ENCODE measurements at places on chromosomes 5 and 9.

DNA sequence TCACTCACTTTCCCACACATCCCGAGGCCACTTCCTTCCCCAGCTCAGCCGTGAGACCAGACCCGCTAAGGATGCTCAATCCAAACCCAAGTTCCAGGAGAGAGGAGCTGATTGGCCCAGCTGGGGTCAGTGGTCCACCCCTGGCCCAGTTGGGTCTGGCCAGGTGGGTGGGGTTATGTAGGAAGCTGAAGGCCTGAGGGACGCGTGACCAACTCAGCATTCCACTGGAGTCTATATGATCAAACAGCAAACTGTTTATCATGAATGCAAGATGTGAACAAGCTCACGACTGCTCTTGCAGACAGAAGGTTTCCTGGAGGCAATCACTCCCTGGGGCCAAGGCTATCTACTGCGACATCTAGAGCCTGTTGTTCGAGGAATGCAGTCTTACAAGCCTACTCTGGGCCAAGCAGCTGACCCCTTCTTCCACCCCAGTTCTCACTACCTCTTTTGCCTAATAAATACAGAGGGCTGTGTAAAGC lies 4.9 kb upstream of the RAPGEF1 start:
- DNase-seq: no peak

DNA sequence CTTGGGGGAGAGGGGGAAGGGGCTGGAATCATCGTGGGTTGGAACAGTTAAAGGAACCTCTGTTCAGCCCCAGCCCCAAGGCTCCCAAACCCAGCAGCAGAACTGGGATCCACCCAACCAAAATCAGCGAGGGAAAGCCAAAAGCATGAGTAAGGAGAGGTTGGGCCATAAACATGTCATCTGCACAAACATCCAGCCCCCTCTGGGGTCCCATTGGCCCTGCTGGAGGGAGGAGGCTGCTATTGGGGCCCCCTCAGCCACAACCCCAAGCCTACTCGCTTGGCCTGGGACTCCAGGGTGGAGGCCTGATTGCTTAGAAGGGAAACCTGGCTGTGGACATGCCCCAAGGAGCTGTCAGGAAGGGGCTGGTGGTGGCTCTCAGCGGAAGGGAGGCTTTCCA lies 154.9 kb downstream of the FGF18 start:
- no peak for DNase-seq

DNA sequence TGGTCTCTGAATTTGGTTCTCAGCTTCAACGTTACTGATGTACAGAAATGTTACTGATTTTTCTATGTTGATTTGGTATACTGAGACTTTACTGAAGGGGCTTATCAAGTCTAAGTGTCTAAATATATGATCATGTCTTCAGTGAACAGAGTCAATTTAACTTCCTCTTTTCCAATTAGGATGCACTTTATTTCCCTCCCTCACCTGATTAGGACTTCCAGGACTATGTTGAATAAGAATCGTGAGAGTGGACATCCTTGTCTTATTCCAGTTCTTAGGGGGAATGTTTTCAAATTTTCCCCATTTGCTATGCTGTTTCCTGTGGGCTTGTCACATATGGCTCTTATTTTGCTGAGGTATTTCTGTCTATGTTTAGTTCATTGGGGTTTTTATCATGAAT lies 349.5 kb downstream of the PRR16 start:
- DNase-seq: no peak

- DNase-seq: no peak
These were observed 304.2 kb downstream of the DNAH5 start for GRCh38 chr5:13640270-13640669.

DNA sequence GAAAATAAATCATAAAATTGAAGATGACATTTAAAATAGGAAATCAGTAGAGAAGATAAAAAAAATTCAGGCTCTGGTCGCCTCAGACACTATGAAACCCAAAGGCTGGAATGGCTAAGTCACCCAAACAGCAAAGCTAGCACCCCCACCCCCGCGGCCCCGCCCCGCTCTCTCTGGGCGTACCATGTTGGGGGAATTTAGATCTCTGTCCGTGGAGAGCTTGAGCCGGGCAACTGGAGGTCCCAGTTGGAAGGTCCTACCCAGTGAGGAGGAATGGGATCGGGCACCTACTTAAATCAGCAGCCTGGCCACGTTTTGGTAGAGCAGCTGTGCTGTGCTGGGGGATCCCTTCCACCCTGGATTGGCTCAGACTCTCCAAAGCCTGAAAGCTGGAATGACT lies 150.6 kb upstream of the ANKRD55 start:
- no peak for DNase-seq

GRCh38 chr9:109097146-109097545 lies 22.6 kb downstream of the TMEM245 start:
- no peak for DNase-seq

- DNase-seq: no peak
These were observed 10.9 kb downstream of the SLC12A7 start for GRCh38 chr5:1100664-1101574.

GRCh38 chr5:130402906-130403305 lies 498.6 kb downstream of the CHSY3 start:
- no peak for DNase-seq

- DNase-seq: no peak
These were observed 86.0 kb downstream of the UHRF2 start for GRCh38 chr9:6498982-6499381.

- no peak for DNase-seq
These were observed 992 bp downstream of the SH2D3C start for GRCh38 chr9:127777368-127777980.

- peak; percentile 14 for DNase-seq
These were observed 216.9 kb downstream of the GABBR2 start for GRCh38 chr9:98491828-98492227.

- no peak for DNase-seq
These were observed 48.8 kb downstream of the TARS1 start for GRCh38 chr5:33489481-33490067.

DNA sequence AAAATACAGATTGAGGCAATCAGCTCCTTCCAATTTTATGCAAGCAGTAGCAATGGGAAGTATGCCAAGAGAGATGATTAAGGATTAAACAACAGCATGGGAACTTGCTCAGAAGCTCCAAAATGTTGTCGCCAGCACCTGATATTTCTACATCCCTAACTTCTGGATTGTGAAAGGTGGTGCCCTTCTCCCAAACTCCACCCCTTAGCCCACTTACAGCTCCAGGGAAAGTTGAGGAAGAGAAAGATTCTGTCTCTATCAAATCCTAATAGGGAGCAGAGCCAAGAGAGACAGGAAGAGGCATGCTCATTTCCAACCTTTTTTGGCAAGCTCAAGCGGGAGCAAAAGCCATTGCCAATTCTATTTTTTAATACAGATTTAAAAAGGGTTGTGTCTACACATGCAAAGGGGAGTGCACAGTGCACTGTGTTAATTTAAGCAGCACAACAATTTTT lies 92.4 kb upstream of the NR3C1 start:
- DNase-seq: peak; percentile 83

GRCh38 chr5:62627121-62627520 lies 48.5 kb downstream of the LRRC70 start:
- no peak for DNase-seq

DNA sequence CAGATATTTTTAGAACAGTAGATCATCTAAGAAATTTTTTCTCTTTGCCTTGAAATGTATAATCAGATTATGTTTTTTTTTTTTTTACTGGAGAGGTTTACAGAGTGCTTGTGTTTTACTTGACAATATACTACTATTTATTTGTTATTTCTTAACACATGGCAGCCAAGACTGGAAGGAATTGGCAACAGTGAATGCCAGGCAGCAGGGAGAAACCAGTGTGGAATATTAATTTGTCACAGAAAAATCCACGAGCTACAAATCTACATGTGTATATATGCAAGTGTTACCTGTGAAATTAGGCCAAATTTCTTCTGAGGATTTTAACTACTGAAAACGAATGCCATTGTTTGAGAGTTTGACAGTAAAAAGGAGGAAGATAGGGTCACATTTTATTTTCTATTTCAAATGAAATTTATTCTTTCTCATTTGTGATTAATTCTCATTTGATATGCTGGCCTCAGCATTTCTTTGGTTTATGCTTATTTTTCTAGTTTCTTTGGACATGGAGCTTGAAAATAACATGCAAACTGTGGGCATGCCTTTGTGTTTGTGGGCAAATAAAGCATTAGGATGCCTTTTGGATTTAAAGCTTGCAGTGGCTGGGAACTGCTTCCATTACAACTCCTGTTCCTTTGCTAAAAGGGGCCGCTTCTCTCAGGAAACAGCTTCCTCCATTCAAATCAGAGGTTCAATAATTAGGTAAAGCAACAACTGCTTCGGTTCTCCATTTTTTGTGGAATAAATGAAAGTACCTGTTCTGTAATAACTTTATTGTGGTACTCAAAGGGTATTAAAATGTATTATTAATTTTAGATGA lies 39.0 kb upstream of the ZFYVE16 start:
- no peak for DNase-seq

DNA sequence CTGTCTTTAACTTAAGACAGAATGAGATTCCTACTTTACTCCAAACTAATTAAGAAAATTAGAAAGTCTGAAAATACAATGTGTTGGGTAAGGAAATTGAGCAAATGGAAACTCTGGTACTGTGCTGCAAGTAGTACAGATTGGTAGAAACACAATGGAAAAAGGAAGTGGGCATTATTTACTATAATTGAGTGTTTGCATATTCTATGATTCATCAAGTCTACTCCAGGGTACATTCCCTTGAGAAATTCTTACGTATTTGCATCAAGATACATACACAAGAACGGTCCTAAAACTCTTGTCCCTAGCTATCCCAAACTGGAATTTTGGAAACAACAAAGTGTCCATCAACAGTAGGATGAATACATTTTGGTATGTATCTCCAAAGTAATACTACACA lies 123.5 kb upstream of the TARS1 start:
- DNase-seq: peak; percentile 81

GRCh38 chr9:124657516-124657915 lies 113.6 kb downstream of the NR6A1 start:
- no peak for DNase-seq

DNA sequence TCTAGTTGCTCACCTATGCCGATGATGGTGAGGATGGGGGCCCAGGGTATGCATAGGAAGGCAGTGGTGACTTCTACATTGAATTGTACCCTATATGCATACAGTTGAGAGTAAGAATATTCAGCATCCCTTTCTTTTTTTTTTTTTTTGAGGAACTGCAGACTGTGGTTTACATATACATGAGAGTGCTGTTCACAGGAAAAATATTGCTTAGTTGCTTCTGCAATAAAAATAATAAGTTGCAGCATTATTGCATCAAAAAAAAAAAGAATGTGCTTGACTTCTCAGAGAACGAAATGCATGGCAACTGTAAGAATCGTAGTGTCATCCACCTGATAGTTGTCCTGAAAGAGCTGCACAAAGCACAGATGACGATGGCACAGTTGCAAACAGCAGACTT lies 52.8 kb downstream of the PTCD2 start:
- no peak for DNase-seq

DNA sequence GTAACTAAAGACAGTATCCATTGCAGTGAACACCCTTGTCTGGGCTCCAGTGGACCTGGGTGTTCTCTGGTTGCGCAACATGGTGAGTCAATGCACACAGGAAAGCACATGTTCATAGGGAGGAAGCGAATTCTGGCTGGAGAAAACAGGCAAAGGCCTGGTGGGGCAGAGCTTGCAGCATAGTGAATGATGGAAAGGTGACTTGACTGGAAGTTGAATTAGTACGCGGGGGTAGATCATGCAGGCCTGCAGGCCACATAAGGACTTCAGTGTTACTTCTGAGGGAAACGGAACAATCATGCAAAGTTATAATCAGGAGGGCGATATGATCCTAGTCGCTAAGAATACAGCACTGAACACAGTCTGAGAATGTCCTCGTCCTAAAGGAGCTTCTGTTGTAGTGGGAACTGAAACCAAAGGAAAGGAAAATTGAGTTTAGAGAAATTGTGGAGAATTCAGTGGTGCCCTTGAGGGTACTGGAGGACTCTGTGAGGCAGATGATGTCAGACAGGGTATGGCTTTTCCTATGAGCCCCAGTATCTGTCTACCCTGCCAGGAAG lies 71.9 kb upstream of the RANBP3L start:
- peak; percentile 77 for DNase-seq

DNA sequence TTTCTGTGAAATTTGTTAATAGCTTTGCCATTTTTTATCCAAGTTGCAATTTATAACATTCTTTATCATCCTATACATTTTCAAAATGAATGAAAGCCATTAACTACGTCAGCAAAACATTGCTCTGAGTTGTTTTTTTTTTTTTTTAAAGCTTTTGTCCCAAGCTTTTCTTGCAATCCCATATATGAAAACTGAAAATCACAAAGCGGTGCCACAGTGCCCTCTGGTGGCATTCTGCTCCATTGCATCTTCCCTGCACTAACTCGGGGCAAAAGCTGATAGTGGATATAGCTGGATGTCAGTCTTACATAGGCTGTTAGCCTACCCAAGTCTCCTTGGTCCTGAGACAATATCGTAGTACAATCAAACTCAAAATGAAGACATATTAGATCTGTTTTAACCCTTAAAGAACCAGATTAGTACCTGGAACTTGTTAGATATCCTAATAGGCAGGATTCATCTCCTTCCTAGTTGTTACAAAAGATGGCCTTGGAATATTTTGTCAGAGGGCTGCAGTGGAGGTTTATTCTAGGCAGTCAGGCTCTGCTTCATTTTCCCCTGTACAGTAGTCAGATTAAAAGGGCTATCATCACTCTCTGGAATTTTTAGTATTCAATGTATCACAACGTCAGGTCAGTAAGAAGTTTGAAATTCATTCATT lies 669.9 kb downstream of the PTPRD start:
- DNase-seq: peak; percentile 24

DNA sequence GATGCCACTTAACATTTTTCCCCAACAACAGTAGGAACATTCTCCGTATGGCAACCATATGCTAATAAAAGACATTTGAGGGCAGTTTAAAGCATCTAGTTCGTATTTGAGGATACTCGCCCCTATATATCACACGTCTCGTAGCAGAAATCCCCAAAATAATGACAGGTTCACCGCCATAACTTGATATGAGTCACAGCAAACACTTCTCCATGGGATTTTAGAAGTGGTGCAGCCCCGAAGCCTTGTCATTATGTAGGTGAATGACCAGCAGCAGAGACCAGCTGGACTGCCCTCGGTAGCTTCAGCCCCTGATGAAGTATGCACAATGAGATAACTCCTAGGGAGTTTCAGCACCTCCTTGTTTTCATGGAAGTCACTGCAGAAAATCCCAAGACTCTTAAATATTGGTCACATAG lies 2.0 kb downstream of the CTNND2 start:
- DNase-seq: no peak

- DNase-seq: no peak
These were observed 64.2 kb upstream of the RANBP3L start for GRCh38 chr5:36365896-36366295.

GRCh38 chr9:133770076-133770777 lies 32.1 kb upstream of the SARDH start:
- DNase-seq: no peak

Measured in fibroblast of gingiva (primary cell).